ENCODE measurements at places on chromosomes 13 and 19.

- DNase-seq: no peak
Observed at GRCh38 chr13:41809962-41810361, 150.9 kb downstream of the VWA8 start.

DNA sequence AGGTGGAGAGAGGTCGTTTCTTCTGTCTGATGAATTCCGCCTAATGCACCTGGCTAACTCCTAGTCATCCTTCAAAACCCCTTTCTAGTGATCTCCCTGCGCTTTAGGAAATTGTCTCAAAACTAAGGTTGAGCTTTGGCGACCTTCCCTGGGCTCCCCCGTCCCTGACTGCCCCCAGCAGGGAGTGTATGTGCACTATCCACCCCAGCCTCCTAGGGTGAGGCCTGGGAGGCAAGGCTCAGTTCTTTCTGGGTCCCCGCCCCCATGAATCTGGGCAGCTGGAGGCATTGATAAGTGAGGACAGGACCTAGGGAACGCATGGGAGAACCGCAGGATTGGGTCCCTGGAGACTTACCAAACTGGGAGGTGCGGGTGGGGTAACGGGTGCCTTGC is 378 bp downstream of the TLE6 start:
- DNase-seq: no peak

DNA sequence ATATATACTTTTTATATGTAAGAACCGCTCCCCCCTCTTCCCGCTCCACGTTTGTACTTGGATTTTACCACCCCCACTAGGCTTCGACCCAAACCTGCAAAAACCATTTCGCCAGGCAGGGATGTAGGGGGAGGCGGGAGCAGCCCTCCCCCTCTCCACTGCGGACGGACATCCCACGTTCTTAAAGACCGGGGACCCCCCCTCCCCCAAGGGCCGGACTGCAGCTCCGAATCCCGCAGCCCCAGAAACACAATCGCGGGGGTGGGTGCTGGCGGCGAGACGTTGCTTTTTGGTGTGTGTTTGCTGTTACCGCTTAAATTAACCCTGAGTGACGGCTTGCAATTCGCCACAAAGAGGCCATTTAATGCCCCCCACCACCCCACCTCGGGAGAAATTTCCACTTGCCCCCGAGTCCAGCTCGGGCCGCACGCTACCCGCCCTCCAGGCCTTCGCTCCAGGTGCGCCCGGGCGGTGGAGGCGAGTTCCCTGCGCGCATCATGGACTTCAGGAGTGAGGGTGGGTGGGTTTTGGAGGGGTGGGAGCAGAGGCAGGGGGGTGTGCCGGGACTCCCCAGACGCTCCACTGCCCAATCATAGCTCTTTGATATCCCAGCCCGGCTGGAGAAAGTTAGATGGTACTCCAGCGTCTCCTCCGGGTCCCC is 15.8 kb downstream of the NFIX start:
- no peak for DNase-seq

DNA sequence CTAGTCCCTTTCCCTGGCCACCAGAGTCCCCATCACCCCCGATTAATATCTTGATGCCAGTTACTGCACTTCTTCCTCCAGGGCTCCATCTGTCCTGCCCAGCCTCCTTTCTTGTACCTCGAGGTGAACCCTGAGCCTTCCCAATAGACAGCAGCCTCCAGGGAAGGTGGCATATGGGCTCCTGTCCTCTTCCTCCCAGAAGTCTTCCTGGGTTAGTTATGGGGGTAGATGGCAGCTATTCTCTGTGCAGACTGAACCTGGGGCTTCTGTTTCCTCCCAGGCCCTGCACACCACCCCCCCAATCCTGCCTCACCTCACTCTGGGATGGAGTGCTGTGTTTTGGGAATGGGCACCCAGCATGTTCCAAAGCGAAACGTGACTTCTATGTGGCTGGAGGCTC is 2.6 kb downstream of the RNF225 start:
- DNase-seq: no peak

DNA sequence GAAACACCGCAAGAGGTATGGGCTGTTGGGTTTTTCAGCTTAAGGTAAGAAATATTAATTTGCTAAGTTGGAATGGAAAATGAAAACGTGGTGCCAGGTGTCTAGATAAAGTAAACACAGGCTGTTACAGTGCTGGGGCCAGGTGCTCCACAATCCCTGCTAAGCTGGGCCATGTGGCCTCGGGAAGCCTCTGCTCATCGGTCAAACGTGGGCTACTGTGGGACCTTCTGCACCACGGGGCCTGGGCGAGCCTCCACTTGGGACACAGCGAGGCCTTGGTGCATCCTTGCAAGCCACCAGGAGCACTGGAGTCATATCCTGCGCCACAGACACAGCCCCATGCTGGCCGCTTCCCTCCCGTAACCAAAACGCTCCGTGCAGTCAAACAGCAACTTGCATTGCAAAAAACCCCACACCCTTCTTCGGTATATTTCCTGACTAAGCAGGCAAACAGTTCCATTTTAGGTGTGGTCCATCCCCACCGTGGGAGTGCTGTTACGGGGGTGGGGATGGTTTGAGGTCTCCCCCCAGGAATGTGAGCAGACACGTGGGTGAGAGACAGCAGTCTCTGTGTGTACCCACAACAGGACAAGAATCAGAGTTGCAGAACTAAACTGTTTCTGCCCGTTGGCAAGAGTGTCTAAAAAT is 96.3 kb upstream of the SOX1 start:
- DNase-seq: no peak

Data from skeletal muscle cell (primary cell).